ENCODE measurements at places on chromosomes 4 and X.

GRCh38 chr4:157792716-157793115 is 380.1 kb downstream of the GASK1B start:
- DNase-seq, result no peak

GRCh38 chrX:41470706-41471105 is 23.6 kb downstream of the NYX start:
- DNase-seq, result no peak

GRCh38 chr4:76078033-76078613 is 3.6 kb downstream of the ART3 start:
- DNase-seq, result no peak

- DNase-seq, result no peak
Observed at GRCh38 chr4:141659539-141659938, 23.2 kb downstream of the IL15 start.

All from Ammon's horn (tissue), 1 donor.